NCI-H1417 treated with DMSO at 0.1 percent for 48 hours (cell line): ENCODE measurements at places on chromosomes 7 and 10.

- no peak for DNase-seq
Observed at GRCh38 chr10:102783568-102783967, 39.8 kb downstream of the WBP1L start.

GRCh38 chr10:4312051-4312835, 513.8 kb upstream of the AKR1E2 start:
- DNase-seq = no peak

DNA sequence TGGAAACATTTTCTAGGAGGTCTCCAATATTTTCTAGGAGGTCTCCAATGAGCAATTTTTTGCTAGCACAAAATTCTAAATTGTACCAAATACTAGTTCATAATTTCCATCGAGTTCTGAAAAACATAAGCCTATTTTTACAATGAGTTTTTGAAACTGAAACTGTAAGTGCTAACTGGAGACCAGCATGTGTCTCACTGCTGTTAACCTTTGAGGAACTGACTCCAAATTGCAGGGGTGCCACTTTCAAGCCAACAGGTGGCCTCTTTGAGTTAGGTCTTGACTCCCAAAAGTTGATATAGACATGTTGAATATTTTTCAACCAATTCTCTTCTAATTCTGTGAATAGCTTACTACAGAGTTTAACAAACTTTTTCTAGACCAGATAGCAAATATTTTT, 58.8 kb downstream of the CAV1 start:
- no peak for DNase-seq

- no peak for DNase-seq
Observed at GRCh38 chr7:39744620-39745019, 121.2 kb downstream of the RALA start.

DNA sequence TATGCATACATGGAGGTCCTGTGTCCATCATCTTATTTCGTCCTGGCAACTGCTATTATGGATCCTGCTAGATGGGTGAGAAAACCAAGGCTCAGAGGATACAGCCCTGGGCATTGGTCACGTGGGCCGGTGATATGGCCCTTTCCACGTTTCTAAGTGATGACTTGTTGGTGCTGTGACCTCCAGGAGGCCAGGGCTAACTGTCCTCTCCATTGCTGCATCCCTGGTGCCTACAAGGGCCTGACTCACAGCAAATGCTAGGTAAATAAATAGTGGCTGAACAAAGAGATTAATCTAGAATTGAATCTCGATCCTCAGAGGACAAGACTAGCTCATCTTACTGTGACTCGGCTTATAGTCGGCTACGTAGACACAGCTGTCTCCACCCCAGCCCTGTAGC, 78.6 kb downstream of the FAM53B start:
- DNase-seq = no peak

DNA sequence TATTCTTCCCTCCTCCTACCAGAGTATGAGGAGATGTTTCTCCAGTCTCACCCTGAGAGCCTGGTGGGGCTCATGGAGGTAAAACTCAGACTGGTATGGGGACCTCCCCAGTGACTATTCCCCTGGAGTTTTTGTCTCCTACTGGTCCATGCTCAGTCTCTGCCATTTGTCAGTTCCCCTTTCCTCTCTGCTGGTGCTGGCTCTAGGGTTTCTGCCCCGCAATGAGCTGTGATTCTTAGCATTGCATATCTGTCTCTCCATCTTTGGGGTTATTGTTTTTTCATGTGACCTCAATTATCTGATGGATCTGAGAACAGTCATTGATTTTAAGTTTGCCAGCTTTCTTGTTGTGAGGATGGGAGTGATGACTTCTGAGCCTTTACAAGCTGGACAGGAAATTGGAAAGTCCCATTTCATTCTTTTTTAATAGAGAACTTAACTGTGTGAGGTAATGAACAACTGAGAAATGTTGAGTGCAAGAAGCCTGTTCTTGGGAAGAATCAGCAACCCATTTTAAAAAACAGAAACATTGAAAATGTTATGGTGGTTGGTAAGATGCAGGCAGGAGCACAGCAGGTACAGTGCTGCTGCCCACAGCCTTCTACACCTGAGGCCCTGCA, 26.9 kb downstream of the NACAD start:
- no peak for DNase-seq

GRCh38 chr10:111840546-111840945, 343.0 kb downstream of the GPAM start:
- DNase-seq = no peak

GRCh38 chr7:37297546-37297945, 151.1 kb downstream of the ELMO1 start:
- no peak for DNase-seq

DNA sequence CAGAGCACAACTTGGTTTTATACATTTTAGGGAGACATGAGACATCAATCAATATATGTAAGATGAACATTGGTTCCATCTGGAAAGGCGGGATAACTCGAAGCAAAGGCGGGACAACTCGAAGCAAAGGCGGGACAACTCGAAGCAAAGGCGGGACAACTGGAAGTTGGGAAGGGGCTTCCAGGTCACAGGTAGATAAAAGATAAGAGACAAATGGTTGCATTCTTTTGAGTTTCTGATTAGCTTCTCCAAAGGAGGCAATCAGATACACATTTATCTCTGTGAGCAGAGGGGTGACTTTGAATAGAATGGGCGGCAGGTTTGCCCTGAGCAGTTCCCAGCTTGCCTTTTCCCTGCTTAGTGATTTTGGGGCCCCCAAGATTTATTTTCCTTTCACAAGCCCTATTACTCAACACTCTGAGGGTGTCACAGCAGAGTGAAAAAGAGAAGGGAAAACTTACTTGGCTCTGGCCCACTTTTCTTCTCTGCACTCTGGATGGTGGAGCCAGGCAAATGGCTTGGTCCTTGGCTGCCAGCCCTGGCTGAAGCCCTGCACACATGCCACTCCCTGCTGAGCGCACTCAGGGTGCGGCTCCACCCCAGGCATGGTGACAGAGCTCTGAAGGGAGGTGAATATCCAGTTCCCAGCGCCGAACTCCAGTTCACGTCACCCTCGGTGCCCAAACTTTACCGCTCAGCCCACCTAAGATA, 46.7 kb downstream of the PARD3 start:
- no peak for DNase-seq

- DNase-seq = no peak
Observed at GRCh38 chr7:48887500-48887899, 36.8 kb upstream of the CDC14C start.

- no peak for DNase-seq
Observed at GRCh38 chr10:44517635-44518034, 132.7 kb upstream of the CXCL12 start.

GRCh38 chr7:30278849-30279652, 5.3 kb upstream of the ZNRF2 start:
- DNase-seq = no peak

GRCh38 chr7:138278601-138279000, 181.5 kb upstream of the TRIM24 start:
- no peak for DNase-seq

- DNase-seq = no peak
Observed at GRCh38 chr7:50306494-50307367, 2.2 kb downstream of the IKZF1 start.

- no peak for DNase-seq
Observed at GRCh38 chr7:18680576-18680975, 185.0 kb downstream of the HDAC9 start.

DNA sequence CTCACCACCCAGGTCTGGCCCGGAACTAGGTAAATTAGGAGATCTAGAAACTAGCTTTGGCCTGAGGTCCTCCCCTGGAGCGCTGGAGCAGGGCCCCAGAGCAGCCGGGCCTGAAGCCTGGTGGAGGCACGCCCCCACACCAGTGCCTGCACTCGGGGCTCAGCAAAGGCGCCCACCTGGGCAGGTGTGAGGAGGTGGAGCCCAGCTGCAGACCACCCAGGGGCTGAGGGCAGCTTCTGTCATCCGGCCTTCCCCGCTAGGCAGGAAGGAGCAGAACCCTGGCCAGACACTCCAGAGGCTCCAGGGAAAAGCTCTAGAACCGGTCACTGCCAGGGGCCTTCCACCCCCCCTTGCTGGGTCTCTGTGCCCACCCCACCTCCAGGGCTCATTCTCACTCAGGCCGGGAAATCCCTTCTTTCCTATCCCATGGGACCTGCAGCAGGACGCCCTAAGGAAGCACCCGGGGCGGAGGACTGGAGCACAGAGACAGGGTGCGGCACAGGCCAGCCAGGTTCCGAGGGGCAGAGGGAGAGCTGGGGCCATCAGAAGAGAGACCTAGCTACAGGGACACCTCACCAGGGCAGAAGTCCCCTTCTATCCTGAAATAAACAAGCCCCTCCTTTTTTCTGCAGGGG, 161.2 kb downstream of the NRF1 start:
- DNase-seq = no peak

DNA sequence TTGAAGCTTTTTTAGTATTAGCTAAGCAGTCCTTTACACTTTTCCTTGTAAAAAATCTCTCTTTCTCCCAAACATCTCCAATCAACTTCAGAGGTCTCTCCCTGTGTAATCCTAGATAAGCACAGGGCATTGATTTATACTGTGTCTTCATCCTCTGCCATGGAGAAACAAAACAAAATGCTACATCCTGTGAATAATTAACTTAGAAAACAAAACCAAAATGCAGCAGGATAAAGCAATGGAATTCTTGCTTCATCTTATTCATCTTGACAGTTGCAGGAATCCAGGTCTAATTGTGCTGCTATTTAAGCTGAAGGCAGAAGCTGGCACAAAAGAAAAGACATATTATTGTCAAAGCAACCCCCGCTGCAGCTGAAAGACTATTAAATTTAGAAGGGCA, 641.5 kb upstream of the SORCS1 start:
- DNase-seq = no peak

- no peak for DNase-seq
Observed at GRCh38 chr7:1169409-1170368, 9.7 kb upstream of the ZFAND2A start.

GRCh38 chr10:110919971-110920881, 822 bp downstream of the SHOC2 start:
- no peak for DNase-seq

- peak; percentile 24 for DNase-seq
Observed at GRCh38 chr7:140625908-140626868, 14.4 kb downstream of the DENND2A start.

GRCh38 chr7:127189886-127190285, 62.9 kb downstream of the GRM8 start:
- DNase-seq = peak; percentile 67

DNA sequence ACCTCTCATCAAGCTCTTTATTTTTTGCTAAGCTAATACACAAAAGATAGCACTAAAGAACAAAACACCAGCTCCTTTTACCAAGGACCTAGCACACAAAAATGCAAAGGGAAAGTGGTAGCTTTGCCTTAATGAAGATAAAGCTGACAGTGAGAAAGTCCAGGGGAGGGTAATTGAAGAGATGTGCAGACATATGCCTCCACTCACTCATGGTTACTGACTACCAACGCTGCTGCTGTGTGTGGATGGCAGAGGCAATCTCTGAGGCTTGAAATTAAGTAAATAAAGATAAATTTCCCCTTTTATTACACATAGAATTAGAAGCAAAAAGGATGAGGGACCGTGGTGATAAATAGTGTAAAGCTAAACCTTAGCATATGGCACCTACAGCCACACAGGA, 87.0 kb downstream of the HGF start:
- DNase-seq = no peak

DNA sequence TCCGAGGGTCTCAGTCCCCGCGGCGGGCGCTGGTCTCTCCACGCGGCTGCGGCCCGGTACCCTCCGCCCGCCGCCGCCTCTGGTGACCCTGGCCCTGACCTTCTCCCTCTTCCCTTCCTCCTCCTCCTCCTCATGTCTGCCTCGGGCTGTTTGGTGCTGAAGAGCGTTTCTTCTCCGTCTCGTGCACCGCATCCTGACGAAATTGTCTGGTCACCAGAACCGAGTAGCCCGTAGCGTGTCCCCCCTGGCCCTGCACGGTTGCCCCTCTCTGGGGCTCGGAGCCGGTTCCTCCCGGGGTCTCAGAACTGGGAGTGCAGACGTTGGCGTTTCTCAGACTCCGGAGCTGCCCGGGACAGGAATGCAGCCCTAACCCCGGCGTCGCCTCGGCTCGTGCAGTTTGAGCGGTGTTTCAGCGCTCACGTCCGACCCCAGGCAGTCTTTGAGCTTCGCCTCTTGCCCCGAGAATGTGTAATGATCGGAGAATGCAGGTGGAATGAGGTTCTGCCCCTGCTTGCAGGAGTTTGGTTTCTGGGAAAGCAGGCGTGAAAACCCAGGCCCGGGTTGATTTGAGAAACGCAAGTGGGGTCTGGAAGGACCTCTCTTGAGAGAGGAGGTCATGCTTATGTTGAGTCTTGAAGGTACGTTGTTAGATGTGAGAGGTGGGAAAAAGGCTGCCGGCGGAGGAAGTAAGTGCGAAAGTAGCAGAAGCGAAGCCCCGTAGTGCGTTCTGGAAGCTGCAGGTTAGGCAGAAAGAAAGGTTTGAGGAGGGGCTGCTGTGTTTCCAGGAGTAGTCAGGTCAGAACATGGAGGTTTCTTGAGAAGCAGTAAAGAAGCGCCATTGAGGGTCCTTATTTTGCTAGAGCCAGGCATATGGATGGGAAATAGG, 743 bp downstream of the RBM17 start:
- no peak for DNase-seq

GRCh38 chr10:113576852-113577251, 24.0 kb downstream of the HABP2 start:
- DNase-seq = no peak

- DNase-seq = no peak
Observed at GRCh38 chr10:31624611-31625010, 304.0 kb downstream of the ARHGAP12 start.

DNA sequence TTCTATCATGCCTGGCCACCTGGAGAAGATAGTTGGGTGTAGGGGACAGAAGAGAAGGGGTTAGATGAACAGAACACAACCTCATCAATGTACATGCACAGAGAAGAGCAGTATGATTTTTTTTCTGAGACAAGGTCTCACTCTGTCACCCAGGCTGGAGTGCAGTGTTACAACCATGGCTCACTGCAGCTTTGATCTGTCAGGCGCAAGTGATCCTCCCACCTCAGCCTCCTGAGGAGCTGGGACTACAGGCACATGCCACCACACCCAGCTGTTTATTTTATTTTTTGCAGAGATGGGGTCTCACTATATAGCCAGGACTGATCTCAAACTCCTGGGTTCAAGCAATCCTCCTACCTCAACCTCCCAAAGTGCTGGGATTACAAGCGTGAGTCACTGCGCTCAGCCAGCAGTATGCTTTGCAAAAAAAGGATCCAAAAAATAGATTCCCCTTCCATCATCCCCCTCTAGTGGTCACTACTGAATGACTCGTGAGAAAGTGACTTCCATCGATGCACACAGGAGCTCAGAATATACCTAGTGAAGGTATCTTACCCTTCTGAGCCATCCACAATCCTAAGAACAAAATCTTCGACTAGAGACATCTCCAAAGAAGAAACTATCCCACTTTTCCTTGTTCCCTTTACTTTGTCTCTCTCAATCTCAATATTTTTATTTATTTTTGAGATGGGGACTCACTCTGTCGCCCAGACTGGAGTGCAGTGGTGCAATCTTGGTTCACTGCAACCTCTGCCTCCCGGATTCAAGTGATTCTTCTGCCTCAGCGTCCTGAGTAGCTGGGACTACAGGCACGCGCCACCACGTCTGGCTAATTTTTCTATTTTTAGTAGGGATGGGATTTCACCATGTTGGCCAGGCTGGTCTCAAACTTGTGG, 21.0 kb downstream of the ZCWPW1 start:
- DNase-seq = no peak
